Cardiac septum (tissue), 1 donor: ENCODE measurements at places on chromosomes 4 and X.

DNA sequence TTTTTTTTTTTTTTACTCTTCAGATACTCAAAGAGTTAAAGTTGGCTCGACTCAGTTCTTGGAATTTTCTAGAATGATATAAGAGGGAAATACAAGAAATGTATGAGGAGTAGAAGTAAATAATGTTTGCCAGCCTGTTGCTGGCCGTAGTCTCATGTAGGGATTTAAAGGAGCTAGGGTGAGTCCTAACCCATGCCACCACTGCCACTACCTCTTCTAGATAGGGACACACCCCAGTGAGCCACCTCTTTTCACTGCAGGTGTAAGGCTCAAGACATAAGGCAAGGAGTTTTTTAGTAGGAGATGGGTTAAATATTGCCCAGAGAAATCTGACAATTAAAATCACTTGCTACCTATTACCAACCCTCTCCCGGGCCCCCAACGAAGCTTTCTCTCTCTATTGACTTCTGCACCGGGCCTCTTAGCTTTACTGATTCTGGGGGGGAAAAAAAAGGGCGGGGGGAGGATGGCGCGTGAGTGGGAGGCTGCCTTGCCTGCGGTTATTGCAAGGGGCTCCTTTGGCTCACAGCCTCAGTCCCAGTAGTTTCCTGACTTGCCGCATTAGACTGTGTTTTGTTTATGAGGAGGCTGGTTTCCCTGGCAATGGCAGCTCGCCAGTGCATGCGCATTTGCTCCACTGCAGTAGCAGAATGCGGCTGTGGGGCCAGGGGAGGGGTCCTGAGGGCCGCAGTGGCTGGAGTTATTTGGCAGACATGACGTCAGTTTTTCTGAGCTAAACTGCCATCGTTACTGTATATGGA lies 3.0 kb downstream of the LINC00632 start:
- peak; percentile 72 for DNase-seq

GRCh38 chrX:111483135-111483534 lies 28.3 kb upstream of the SERTM2 start:
- DNase-seq, result no peak

DNA sequence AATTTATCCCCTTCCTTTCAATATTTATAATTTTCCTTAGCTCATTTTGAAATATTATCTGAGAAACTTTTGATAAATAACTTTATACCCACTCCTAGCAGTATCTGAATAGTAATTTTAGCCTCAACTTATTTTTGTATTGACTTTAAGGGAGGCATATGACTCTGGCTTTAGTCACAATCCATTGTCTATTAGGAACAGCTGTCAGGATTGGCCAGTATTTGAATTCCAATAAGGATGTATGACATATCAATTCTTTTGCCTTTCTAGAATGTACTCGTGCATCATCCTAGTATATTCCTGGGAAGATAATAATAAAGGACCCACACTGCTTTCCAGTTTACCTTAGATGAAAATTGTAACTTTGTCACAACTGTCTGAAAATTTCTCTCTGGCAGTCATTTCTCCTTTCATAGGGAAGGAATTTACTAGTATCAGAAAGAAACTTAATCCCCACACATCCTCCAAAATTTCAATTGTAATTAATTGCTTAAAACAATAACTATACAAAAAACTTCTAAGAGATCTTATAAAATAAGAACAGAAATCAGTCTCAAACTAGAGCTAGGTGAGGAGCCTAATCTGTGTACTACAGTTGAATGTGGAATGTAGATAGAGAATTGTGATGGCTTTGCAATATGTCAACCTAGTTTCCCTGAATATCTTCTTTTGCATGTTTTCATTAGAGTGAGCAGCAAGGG lies 121.0 kb upstream of the EPHA5 start:
- DNase-seq, result no peak

GRCh38 chrX:56564164-56564885 lies 898 bp downstream of the UBQLN2 start:
- DNase-seq, result no peak

GRCh38 chr4:103422467-103423219 lies 224.5 kb upstream of the CENPE start:
- DNase-seq, result no peak

GRCh38 chr4:126956184-126956897 lies 676.4 kb upstream of the INTU start:
- DNase-seq, result no peak

DNA sequence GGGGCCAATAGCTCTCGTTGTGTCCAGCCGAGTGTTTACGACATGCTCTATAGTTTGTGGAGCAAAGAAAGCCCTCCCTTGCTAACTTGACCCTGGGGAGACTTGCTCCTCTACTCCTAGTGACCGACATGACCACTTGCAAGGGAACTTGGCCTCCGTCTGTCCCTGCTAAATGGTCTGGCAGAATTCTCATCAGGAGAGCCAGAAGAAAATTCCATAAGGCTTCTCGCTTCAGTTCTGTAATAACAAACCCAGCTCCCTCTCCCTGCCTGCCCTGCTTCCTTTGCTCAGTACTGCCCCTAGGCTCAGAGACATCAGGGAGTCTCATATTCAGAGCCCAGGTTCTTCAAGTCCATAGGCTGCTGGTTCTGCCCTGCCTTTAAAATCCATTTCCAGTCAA lies 13.0 kb downstream of the DOCK11 start:
- DNase-seq, result no peak

DNA sequence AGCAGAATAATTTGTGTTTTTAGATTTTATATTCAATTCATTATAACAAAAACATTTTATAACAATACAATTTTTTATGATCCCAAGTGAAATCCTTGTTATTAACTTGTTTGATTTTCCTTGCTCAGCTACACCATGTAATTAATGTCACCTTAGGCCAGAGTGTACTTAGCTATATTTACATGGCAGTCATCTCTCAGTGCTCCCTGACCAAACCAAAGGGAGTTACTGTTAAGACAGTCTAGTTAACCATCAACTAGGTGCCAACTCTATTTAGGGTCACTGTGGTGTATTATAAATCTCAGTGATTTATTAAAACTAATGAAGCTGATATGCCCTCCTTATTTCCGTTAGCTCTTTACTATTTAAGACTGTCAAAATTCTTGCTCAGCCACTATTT lies 44.4 kb downstream of the CCDC158 start:
- no peak for DNase-seq

GRCh38 chr4:74440356-74440755 lies 4.6 kb upstream of the AREG start:
- no peak for DNase-seq

GRCh38 chrX:54494166-54494988 lies 1.7 kb downstream of the FGD1 start:
- peak; percentile 56 for DNase-seq
